Mucosa of gallbladder (tissue), 1 donor: ENCODE measurements at places on chromosomes 1 and 21. TPM values are rescaled to one million over a fixed set of nuclear protein-coding genes. Genes with fewer than 3 reads are reported as not detected.

GRCh38 chr1:246934765-246935164 lies 3.0 kb upstream of the AHCTF1 start:
- no peak for DNase-seq

DNA sequence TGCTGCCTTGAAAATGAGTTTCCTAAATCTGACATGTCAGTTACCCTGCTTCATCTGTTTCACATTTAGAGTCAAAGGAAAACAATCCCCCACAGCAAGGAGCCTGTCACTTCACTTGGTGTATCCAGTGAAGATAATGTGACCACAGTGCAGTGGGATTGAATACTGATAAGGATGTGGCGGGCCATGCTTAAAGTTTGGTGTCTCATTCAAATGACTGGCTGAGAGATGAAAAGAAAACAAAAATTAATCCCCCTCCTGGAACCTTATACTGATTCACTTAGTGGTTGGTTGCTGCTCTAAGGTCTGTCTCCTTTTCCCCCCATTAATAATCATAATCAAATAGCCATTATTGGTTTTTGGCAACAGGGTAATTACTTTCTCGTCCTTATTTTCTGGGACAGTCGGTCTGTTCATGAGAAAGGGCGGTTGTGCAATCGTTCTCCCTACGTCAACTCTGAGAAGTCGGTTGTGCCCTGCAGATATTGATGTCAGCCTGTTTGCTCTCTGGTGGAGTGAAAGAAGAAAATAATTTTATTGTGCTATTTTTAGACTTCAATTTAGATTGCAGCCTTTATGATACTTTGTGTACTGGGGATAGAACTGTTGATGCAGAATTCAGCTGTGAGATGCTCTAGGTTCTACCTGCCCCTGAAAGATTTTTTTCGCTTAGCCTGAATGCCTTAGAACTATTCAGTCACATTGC lies 360.2 kb downstream of the DISC1 start:
- DNase-seq: peak; percentile 49

DNA sequence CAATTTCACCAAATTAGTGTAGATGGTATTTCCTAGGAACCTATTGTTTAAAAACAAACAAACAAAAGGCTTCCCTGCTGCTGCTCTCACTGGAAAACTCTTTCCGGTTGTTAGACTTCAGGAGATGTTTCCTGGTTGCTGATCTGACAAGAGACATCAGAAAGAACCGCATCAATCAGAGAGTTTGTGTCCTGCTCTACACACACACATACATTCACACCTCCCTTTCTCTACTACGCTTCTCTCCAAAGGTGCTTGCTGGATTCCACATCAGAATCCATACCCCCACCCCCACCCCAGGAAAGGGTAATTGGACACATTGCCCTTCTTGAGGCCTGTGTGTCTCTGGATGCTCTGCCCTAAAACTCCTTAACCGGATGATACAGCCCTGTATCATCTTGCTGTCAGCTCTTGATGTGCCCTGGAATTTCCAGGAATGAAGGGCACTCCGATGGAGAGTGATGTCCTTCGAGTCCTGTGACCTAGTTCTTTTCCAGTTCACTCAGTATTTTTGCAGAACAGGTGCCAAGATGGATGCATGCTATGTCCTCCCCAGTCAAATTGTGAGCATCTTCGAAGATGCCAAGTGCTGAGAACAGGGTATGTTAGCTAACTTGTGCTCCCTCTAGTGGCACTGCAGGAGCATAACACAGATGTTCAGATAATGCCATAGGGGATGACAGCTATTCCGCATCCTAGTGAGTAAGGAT lies 113.7 kb upstream of the SLC35F3 start:
- peak; percentile 17 for DNase-seq

DNA sequence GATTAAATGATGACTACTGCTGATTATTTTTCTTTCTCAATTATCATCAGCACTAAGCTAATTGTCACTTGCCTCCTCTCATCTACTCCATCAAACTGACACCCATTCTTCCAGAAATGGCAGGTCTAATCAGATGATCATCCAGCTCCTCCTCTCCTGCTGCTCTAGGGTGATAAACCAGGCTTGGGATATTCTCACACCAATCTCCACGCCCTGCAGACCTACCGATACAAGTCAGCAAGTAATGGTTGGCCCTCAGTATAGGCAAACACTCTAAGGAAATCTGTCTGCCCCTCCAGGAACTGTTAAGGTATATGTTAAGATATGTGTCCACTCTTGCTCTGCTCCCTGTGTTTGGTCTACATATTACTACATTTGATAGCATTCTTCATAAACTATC lies 36.3 kb upstream of the C1orf21 start:
- no peak for DNase-seq

Gene IFNLR1
- 11.2 TPM for total RNA-seq

Gene HCRTR1
- not detected for total RNA-seq

GRCh38 chr21:41768437-41769042 lies 1.7 kb upstream of the RIPK4 start:
- peak; percentile 89 for DNase-seq

Gene SLC16A4
- 52.3 TPM for total RNA-seq

GRCh38 chr1:40132383-40133311 lies 28.5 kb upstream of the RLF start:
- no peak for DNase-seq

GRCh38 chr1:63189677-63190076 lies 132.7 kb upstream of the FOXD3 start:
- no peak for DNase-seq

- no peak for DNase-seq
Measured at GRCh38 chr1:225658041-225658440, 5.1 kb upstream of the ENAH start.

Gene ADARB1
- total RNA-seq: 32.5 TPM

Gene DENND2D
- total RNA-seq: 42.8 TPM

GRCh38 chr1:158942490-158942889 lies 11.1 kb downstream of the PYHIN1 start:
- no peak for DNase-seq

- no peak for DNase-seq
Measured at GRCh38 chr1:9687120-9687873, 35.8 kb downstream of the PIK3CD start.

Gene GDAP2
- total RNA-seq: 30.1 TPM

- no peak for DNase-seq
Measured at GRCh38 chr21:40194185-40194980, 327.1 kb downstream of the PCP4 start.

DNA sequence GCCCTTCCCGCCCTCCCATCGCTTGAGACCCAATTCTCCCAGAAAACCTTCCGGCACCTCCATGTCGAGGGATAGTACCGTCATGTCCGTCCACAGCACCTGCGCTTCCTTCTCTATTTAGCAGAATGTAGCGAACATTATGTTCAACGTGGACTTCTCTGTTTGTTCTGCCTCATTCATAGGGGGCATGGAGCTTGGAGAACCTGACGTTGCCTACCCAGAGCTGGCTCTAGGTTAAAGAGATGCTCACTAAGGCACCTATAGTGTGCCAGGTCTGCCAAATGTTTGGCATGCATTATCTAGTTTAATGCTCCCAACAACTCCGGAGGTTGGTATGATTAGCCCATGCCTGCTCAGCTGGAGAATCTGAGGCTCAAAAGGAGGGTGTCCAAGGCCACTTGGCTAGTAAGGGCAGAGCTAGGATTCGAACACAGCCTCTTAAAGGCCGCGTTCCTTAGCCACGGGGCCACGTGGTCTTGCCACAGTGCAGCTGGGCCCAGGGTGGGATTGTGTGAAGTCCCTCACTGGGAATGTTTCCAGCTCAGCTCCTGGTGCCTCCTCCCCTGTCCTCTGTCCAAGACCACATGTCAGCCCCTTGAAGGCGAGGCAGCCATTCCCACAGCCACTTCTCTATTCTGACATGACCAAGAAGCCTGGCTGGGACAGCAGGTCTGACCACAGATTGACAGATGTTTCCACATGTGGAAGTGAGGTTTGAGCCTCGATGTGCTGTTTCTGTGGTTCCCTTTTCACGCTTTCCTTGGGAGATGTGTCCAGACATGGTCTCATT lies 57.8 kb downstream of the RUNX3 start:
- DNase-seq: no peak

DNA sequence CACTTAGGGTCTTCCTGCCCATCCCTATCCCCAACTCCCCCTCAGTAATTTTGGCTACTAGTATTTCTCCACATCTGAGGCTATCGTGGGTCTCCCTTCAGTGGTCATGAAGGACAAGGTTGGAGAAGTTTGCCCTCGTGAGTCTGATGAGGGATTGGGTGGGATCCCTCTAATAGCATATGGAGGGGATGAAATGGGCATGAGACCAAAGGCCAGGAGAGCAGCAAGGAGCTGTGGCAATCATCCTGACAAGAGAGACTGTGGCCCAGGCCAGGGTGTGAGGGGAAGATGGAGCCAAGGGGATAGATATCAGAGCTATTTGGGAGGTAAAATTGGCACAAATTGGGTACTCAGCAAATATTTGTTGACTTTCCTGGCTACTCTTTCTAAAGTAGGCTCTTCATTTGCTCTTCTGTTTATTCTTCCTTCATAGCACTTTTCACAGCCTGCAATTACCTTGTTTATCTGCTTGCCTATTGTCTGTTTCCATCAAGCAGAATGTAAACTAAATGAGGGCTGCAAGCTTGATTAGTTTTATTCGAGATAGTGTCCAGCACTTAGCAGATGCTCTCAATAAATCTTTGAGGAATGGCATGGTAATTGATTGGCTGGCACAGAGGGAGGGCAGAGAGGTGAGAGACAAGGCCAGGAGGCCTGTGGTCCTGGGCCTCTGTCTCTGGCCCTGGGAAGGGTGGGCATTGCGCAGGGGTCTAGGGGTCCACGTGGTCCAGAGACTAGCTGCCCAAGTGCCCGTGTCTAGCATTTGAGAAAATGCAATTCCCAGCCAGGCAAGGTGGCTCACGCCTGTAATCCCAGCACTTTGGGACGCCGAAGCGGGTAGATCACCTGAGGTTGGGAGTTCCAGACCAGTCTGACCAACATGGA lies 1.5 kb upstream of the PLK3 start:
- no peak for DNase-seq

DNA sequence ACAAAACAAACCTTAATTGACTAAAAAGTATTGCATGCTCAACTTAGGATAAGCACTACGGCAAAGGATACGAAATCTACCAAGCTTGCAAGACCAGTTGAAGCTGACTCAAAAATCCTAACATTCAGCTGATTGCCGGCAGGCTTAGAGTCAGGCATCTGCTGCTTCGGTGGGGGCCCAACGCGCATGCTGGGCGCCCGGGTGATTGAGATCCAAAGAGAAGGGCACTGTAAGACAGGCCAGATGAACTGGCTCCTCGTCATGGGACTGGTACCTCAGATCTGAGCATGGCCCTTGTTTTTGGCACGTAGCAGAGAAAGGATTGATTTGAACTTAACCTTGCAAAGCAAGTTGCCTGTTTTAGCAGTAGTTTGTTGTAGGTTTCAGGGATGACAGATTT lies 86.6 kb downstream of the PRDM2 start:
- no peak for DNase-seq

GRCh38 chr1:9665193-9665592 lies 13.7 kb downstream of the PIK3CD start:
- DNase-seq: no peak

Gene VTCN1
- total RNA-seq: 2.7 TPM

DNA sequence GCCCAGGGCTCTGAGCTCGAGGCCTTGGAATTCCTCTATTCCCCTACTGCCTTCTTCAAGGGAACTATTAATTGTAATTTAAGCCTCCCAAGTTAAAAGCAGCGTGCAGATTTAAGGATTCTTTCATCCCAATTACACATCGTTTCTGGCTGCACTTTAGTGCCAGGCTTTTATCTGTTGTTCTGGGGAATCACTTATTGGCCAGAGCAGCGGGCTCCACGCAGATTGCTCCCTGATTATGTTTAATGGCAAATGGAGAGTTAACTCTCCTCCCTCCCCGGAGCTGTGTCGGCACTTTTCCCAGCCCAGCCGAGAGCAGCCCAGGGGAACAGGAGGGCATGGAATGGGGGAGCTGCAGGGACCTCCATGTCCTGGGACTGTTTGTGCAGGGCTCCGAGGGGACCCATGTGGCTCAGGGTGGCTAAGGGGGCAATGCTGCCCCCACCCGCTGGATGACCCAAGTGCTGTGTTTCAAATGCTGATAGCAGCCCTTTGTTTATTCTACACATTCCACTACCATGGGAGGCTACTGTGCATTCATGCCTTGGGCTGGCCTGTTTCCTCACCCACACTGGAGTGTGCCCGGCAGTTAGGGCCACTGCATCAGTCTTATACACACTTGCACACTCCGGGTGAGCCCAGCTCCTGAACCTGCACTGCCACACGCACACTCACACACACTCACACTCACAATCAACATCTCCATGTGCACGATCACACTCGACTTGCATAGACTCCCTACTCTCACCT lies 93.3 kb upstream of the POU3F1 start:
- no peak for DNase-seq

GRCh38 chr1:95196017-95196416 lies 38.0 kb upstream of the RWDD3 start:
- no peak for DNase-seq

GRCh38 chr21:19609611-19610010 lies 1206.0 kb upstream of the TMPRSS15 start:
- no peak for DNase-seq

Gene HPDL
- total RNA-seq: 0.17 TPM

Gene NUDT17
- 3.1 TPM for total RNA-seq

- DNase-seq: no peak
Measured at GRCh38 chr1:179287946-179288345, 5.7 kb upstream of the SOAT1 start.

Gene ZFP69
- total RNA-seq: 3.3 TPM

DNA sequence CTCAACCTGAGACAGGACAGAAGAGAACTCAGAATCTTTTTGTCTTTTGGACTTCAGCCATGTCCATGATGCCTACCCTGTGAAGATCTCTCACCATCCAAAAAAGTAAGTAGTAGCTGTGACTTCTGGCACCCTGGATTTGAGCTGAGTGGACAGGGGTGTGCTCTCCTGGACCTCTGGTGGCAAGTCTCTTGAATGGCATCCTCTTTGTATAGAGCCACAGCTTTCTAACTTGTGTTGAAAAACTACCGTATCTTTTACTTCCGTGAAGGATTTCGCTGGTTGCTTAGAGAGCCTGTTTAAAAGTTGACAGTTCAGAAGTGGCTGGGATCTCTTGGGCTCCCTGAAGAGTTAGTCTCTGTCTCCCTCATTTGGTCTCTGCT lies 1.8 kb downstream of the MFN2 start:
- no peak for DNase-seq

Gene MTARC2
- 78.0 TPM for total RNA-seq

- no peak for DNase-seq
Measured at GRCh38 chr21:33255404-33255803, 10.8 kb upstream of the IL10RB start.

- DNase-seq: no peak
Measured at GRCh38 chr1:182446033-182446669, 3.8 kb upstream of the RGSL1 start.

- no peak for DNase-seq
Measured at GRCh38 chr1:69230208-69230607, 337.5 kb upstream of the LRRC7 start.

- DNase-seq: peak; percentile 58
Measured at GRCh38 chr1:172429331-172430127, 9.0 kb downstream of the C1orf105 start.

- no peak for DNase-seq
Measured at GRCh38 chr1:167673265-167673664, 43.2 kb downstream of the RCSD1 start.
